ENCODE measurements at places on chromosomes 16 and 17. TPM values are rescaled to one million over a fixed set of nuclear protein-coding genes. Genes with fewer than 3 reads are reported as not detected.

BBS2 gene
- total RNA-seq: 34.2 TPM

- DNase-seq: no peak
These were observed at the start of gene RIPOR1 for GRCh38 chr16:67528222-67528869. RIPOR1 (plus strand) TSS chr16:67528829; CDS start chr16:67538447, 9,618 bp downstream.

DNA sequence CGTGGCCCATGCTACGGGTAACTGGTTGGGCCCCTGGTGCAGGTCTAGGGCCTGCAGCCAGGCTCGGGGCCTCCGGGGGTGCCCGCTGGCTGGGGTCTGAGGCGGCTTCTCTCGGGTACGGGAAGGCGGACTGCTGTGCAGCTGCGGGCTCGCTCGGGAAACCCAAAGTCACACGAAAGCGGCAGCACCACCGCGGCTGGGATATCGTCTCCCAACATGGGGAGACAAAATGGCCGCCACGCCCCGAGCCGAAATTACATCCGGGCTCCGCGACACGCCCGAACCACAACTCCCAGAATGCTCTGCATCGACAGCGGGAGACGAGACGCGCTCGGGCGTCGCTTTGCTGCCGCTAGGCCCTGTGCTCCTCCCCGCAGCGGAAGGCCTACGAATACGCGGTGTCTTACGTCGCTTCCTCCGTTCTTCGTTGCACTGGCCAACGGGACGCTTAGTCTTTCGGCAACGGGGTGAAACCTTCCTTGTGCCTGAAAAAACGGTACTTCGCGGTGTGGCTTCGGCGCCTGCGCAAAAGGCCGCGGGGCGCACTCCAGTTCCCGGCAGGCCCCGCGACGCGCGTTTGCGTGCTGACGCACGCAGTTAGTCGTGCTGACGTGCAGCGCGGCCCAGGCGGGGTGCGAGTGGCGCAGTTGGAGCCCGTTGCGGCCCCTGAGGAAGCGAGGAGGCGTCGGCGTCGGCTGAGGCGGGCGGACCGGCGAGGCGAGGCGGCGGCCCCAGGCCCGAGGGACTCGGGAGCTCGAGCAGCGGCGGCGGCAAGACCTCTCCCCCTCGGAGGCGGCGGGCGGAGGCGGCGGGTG lies at the start of gene SRRM2:
SRRM2 (plus strand) TSS at position 604 of the 815 bp plus-strand sequence. CDS start 3,727 bp downstream, outside the sequence.
- peak; percentile 74 for DNase-seq

DNA sequence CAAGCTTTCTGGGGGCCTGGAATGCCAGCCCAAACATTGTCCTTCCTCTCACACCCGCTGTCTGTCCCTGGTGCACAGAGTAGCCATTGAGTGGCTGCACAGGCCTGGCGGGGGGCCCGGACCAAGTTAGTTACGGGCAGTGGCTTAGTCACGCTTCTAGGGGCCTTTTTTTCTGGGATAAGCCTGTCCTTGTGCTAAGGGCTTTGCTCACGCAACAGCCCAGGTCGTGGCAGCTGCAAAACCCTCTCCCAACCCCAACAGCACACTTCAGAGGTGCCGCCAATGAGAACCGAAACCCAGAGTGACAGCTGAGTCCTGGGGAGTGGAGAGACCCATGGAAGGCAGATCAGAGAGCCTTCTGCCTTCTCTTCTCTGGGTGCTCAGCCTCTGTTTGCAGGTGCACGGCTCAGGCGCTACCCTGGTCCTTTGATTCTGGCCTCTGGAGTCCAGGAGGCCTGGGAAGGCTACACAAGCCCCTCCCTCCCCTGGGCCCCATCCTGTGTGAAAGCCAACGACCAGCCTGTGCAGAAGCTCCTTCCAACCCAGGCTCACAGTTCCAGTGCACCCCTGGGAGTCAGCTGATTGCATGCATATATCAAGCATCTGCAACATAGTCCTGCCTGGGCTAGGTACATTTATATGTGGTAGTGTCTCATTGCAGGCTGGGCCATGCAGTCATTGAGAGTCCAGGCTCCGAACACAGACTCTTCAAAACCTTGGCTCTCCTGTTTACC lies 9.1 kb downstream of the WSCD1 start:
- DNase-seq: no peak

GRCh38 chr16:28596115-28596630 lies 677 bp downstream of the SULT1A2 start:
- no peak for DNase-seq

DNA sequence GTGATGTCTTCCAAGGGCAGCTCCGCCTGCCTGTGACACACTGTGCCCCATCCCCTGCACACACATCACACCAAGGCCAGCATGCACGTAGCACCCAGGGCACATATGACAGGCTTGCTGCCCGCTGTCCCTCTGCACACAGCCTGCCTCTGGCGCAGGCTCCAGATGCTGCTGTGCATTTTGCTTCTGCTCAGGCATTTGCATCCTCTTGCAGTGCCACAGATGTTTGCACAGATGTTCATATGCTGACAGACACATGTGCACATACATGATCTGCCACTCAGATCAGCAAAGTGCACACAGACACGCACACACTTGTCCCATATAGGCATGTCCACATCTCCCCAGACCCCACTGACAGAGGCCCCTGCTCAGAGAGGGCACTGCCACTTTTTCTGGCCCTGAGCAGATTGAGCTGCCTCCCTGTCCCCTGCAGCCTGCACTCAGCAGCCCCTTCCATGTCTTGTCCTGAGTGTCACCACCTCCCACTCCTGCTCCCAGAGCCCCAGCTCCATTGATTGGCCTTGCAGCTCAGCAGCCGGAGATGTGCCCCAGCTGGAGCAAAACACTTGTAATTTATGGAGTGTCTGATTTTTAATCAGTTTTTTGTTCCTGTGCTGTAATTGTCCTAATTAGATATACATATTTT lies 115.1 kb upstream of the RPL38 start:
- DNase-seq: no peak

GSPT1 gene
- 87.2 TPM for total RNA-seq

SPNS3 gene
- 0.89 TPM for total RNA-seq

BCL6B gene
- 0.08 TPM for total RNA-seq

GRCh38 chr17:75793460-75793859 lies 8.9 kb downstream of the UNK start:
- DNase-seq: no peak

GRCh38 chr17:15270628-15271381 lies 5.7 kb upstream of the PMP22 start:
- DNase-seq: no peak

DNA sequence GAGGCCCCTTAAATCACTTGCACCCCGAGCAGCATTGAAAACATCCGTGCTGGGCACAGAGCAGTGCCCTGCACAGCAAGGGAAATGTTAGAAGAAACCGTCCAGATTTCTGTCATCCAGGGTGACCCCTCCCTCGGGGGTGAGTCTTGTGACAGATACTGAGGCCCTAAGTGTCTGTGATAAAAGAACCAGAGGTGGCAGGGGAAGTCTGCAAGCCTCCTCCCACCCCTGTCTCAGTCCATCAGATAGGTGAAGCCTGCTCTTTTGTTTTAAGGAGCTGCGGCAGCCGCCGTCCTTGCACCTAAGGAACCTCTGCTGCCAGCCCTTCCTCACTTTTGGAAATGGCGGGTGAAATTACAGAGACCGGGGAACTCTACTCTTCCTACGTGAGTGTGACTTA lies 845 bp upstream of the NAT9 start:
- DNase-seq: no peak

DNA sequence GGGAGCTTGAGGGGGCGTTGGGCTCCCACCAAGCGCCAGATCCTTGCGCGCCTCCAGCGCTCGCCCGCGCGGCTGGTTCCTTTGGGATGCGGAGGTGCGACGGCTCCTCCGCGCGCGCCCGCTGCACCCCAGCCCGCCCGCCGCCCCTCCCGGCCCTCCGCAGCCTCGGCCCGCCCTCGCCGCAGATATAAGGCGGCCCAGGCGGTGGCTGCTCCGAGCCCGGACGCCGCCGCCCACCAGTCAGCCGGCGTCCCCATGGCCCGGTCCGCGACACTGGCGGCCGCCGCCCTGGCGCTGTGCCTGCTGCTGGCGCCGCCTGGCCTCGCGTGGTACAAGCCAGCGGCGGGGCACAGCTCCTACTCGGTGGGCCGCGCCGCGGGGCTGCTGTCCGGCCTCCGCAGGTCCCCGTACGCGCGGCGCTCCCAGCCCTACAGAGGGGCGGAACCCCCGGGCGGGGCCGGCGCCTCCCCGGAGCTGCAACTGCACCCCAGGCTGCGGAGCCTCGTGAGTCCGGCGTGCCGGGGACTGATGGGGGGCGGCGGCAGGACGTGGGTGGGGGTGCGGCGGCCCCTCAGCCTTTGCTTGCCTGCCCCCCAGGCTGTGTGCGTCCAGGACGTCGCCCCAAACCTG lies at the start of gene NPB:
NPB (plus strand) TSS at position 216 of the 630 bp plus-strand sequence; CDS start at position 256, 40 bp downstream.
- DNase-seq: no peak

TK1 gene
- 21.1 TPM for total RNA-seq

GRCh38 chr17:3738562-3739295 lies 15.0 kb downstream of the HASPIN start:
- no peak for DNase-seq

GRCh38 chr17:60229188-60229802 lies 79.5 kb downstream of the CA4 start:
- DNase-seq: no peak

SPNS2 gene
- total RNA-seq: 47.3 TPM
